ENCODE measurements at places on chromosomes 2 and 18. TPM values are rescaled to one million over a fixed set of nuclear protein-coding genes. Genes with fewer than 3 reads are reported as not detected.

WNT10A gene
- not detected for polyA plus RNA-seq

IFT172 gene
- 34.7 TPM for polyA plus RNA-seq

MYO5B gene
- polyA plus RNA-seq, result 38.2 TPM

CCL20 gene
- polyA plus RNA-seq, result 34.4 TPM

KRTCAP3 gene
- 62.2 TPM for polyA plus RNA-seq

STAT4 gene
- 0.78 TPM for polyA plus RNA-seq

C2orf80 gene
- not detected for polyA plus RNA-seq

COL3A1 gene
- polyA plus RNA-seq, result 87.2 TPM

GPBAR1 gene
- polyA plus RNA-seq, result 1.8 TPM

AQP12A gene
- polyA plus RNA-seq, result not detected

FABP1 gene
- polyA plus RNA-seq, result 4.4 TPM

ZBTB7C gene
- 12.8 TPM for polyA plus RNA-seq

EFR3B gene
- polyA plus RNA-seq, result 0.10 TPM

TMEM163 gene
- 2.6 TPM for polyA plus RNA-seq

FTCDNL1 gene
- polyA plus RNA-seq, result 0.98 TPM

G6PC2 gene
- polyA plus RNA-seq, result not detected

TMEFF2 gene
- polyA plus RNA-seq, result 0.23 TPM

ALPG gene
- not detected for polyA plus RNA-seq

KCNG2 gene
- not detected for polyA plus RNA-seq

R3HDM1 gene
- 5.7 TPM for polyA plus RNA-seq

IL1R1 gene
- 109 TPM for polyA plus RNA-seq

ATOH8 gene
- 15.3 TPM for polyA plus RNA-seq

FAM110C gene
- polyA plus RNA-seq, result 6.9 TPM

LAMA3 gene
- polyA plus RNA-seq, result 11.3 TPM

GALNT3 gene
- 32.7 TPM for polyA plus RNA-seq

All from stomach (tissue), 19 donors.